ENCODE measurements at places on chromosomes 3 and 15. TPM values are rescaled to one million over a fixed set of nuclear protein-coding genes. Genes with fewer than 3 reads are reported as not detected.

The ZIC1 gene
- not detected for polyA plus RNA-seq

DNA sequence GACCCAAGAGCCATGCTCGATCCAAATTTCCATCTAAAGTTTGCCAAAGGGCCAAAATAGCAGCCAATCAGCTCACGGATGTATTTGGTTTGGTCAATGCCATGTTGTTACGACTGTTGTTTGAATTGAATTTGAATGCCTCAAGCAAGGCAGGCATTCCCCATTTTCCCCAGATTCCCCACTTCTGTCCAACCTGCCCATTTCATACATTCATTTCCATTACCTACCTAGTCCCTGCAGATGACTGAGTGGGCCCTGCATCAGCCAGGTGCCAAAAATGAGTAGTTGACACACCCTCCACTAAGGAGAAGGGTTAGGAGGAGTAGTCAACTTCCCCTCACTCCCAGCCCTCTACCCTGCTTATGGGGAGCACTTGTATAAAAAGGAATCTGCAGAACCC, 51.7 kb downstream of the ANXA2 start:
- DNase-seq = no peak

The SLC6A1 gene
- polyA plus RNA-seq = 0.98 TPM

- no peak for DNase-seq
Measured at GRCh38 chr3:3618623-3619022, 180.6 kb upstream of the LRRN1 start.

The PHLDB2 gene
- 89.6 TPM for polyA plus RNA-seq

Measured in left renal pelvis (tissue), 4 donors.